Camera-type eye (tissue), 1 donor: ENCODE measurements at places on chromosomes 13 and 19. TPM values are rescaled to one million over a fixed set of nuclear protein-coding genes. Genes with fewer than 3 reads are reported as not detected.

The ZNRF4 gene
- not detected for total RNA-seq

The ZNF66 gene
- 17.3 TPM for total RNA-seq

The MTUS2 gene
- total RNA-seq, result 18.5 TPM

The ZNF615 gene
- total RNA-seq, result 41.6 TPM

The ZNF155 gene
- 17.4 TPM for total RNA-seq
